ENCODE measurements at places on chromosomes 1 and 21. TPM values are rescaled to one million over a fixed set of nuclear protein-coding genes. Genes with fewer than 3 reads are reported as not detected.

The PLPPR5 gene
- not detected for total RNA-seq

The SLC30A1 gene
- 35.3 TPM for total RNA-seq

The ARHGAP30 gene
- total RNA-seq = not detected

The E2F2 gene
- 3.9 TPM for total RNA-seq

The GBP6 gene
- total RNA-seq = not detected

The PDC gene
- not detected for total RNA-seq

- DNase-seq = no peak
These were observed 395.1 kb downstream of the HLX start for GRCh38 chr1:221274373-221274772.

GRCh38 chr1:51512606-51513005 lies 6.5 kb downstream of the EPS15 start:
- no peak for DNase-seq

- no peak for DNase-seq
These were observed 53.0 kb upstream of the CPLANE2 start for GRCh38 chr1:16289959-16290358.

GRCh38 chr1:209756615-209757445 lies 977 bp downstream of the TRAF3IP3 start:
- DNase-seq = no peak

- DNase-seq = no peak
These were observed 181.6 kb downstream of the NEGR1 start for GRCh38 chr1:72100771-72101170.

GRCh38 chr1:149995927-149996326 lies 14.6 kb downstream of the OTUD7B start:
- DNase-seq = no peak

DNA sequence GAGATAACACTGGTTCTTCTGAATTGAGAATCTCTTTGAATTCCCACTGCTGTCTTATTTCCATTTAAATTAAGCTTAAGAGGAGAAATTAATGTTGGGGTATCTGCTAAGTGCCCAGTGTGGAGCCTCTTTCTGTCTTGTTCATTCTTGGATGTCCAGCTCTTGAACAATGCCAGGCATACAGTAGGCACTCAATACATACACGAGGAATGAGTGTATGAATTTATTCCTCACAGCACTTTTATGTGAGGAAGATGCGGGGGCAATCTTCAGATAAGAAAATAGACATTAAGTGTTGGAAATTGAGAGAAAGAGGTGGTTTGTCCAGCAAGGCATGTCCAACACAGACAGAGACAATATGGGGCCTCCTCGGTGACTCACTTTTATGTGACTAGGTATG lies 11.8 kb upstream of the ATF3 start:
- no peak for DNase-seq
